ENCODE measurements at places on chromosomes 2 and 18.

DNA sequence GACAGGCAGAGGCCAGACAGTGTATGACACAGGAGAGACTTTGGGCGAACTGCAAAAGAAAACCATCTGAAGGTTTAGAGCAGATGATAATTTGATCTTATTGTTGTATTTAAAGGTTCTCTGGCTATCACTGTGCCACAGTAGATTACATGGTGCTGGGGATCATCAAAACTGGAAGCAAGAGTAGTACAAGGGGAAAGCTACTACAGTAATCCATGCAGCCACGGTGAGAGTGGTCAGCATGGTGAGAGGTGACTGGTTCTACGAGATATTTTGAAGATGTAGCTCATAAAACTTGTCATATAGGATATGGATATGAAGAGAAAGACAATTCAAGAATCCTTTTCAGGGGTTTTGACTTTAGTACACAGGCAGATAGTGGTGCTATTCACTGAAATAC is 194.8 kb upstream of the GULP1 start:
- DNase-seq: no peak

- DNase-seq: no peak
Observed at GRCh38 chr18:75208155-75208835, 644 bp downstream of the PTGR3 start.

GRCh38 chr2:199982126-199982843 is 26.9 kb downstream of the MAIP1 start:
- no peak for DNase-seq

GRCh38 chr2:180621941-180622918 is 358.2 kb upstream of the UBE2E3 start:
- DNase-seq: no peak

DNA sequence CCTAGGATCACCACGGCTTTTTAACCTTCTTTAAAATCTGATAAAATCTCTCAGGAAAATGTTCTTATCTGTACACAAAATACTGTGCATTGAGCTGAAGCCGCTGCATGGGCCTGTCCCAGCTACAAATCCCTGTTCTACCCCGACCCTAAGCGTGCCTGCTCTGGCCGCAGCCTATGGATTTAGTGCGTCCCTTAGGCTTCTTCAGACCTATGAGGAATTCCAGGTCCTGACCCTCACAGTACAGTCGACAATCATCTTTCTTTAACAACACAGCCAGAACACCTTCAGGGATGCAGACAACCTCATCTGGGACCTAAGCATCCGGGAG is 477 bp upstream of the WDCP start:
- no peak for DNase-seq

GRCh38 chr2:148885988-148886387 is 11.0 kb downstream of the KIF5C start:
- no peak for DNase-seq
